ENCODE measurements at places on chromosomes 11 and 22. TPM values are rescaled to one million over a fixed set of nuclear protein-coding genes. Genes with fewer than 3 reads are reported as not detected.

The CADM1 gene
- total RNA-seq: not detected

The NEFH gene
- total RNA-seq: 0.18 TPM

DNA sequence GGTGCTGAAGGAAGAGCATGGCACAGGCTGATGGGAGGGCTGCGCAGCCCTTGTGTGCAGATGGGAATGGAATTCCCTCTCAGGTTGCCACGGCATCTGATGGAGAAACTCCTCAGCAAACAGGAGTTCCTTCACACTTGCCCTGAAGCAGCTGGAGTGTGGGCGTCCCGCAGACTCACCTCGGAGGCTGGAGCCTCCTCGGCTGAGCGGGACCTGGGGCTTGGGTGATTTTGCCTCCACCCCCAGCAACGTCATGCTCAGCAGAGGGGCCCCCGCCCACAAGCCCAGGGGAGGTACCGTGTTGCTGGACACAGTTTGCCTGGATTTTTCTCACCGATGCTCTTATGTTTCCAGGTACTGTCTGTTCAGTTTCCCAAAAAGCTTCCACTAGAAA lies 63.4 kb downstream of the MYO7A start:
- no peak for DNase-seq

DNA sequence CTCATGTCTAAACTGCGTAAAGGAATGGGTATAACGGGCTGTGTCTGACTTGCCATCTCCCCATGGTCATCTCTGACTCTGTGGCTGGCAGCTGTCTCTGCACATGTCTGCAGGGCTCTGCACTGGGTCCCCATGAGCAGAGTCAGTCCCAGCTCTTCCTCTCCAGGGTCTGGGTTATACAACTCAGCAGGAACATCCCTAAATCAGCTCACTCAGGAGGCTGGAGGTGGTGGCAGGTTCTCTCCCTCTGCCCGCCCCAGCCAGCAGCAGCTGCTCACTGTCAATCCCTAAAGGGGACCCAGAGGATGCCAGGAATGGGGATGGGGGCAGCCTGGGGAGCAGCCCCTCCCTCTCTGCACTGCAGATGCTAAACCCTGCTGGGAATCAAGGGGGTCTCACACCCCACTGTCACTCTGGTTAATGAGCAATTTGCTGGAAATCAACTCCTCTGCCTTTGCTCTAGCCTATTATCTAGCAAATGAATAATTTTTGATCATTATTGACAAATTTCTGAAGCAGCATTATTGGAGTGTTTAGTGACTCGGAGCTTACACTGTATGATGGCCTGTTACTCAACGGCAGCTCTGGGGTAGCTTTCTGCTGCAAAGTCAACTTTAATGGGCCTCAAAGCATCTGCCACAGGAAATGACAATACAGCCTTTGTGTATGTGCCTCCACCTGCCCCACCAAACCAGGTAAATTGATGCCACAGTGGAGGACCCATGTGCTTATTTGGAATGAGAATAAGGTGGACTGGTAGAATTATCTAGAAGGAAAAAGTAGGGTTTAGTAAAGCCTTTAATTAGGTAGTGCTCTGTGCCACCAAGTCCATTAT lies 55.7 kb upstream of the SHANK2 start:
- DNase-seq: no peak

- DNase-seq: no peak
These were observed 40.8 kb upstream of the ST14 start for GRCh38 chr11:130118636-130119387.

Measured in activated naive CD4-positive, alpha-beta T cell treated with anti-CD3 and anti-CD28 coated beads, Interleukin-2, amount 50 U/mL, for 72 hours (primary cell).